ENCODE measurements at places on chromosomes 12 and 14. TPM values are rescaled to one million over a fixed set of nuclear protein-coding genes. Genes with fewer than 3 reads are reported as not detected.
A peak's percentile ranks its signal among the peaks of the same experiment; 100 is the strongest.

BMP4 gene
- total RNA-seq: 12.2 TPM

DNA sequence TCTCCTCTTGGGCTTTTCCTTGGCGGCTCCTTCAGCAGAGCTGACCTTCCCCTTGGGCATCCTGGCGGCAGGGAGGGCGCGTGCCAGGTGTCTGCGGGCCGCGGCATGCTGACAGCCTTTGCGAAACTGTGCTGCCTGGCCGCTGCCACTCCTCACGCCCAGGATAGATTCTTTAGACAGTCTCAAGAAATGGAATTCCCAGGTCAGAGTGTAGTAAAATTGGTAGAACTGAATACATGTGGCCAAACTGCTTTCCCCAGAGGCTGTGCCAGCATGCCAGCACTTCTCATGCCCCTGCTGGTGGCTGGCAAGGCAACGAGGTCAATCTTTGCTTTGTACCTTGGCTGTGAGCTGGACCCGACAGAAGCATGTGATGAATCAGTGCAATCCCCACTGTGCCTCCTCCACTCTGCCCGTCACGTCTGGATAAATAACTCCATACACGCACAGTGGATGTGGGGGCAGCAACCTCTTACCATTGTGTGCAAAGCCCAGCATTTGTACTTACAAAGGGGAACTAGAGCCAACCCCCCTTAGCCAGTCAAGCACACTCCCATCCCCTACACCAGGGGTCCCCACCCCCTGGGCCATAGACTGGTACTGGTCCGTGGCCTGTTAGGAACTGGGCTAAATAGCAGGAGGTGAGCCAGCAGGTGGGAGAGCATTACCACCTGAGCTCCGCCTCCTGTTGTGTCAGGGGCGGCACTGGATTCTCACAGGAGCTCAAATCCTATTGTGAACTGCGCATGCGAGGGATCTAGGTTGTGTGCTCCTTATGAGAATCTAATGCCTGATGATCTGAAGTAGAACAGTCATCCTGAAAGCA lies 90.9 kb downstream of the ACTN1 start:
- DNase-seq: no peak

IL23A gene
- total RNA-seq: 1.5 TPM

DNA sequence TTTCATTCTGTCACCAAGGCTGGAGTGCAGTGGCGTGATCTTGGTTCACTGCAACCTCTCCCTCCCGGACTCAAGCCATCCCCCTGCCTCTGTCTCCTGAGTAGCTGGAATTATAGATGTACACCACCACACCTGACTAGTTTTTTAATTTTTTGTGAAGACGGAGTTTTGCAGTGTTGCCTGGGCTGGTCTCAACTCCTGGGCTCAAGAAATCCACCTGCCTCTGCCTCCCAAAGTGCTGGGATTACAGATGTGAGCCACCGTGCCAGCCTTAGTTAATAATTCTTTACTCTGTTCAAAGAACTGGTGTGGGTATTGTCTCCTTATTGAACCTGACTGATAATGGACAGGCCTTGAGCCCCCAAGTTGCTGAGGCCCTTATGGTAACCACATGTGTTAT lies 10.4 kb upstream of the KRT7 start:
- no peak for DNase-seq

DNA sequence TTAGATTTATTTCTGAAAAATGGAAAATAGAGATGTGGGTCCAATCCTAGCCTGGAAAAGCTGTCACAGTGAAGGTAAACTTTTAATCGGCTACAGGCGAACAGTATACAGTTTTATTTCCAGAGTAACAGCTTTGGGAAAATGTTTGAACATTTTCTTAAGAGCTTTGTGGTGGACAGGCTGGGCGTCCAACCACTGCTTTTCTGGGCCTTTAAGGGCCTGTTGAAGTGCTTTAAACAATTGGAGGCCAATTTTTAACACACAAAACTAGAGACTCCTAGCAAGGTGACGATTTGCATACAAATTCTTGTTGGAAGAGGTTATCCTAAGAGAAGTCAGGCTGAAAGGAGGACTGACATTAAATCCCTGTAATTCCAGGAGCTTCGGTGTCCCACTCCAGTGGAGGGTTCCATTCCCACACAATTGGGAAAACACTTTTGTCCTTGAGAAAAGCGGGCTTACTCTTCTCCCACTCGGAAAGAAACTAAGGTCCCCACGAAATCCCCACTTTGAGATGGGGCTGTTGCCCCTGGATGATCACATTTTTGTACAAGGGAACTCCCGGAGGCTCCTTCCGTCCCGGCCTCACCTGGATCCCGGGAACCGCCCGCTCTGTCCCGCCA lies 26.9 kb downstream of the BCL11B start:
- no peak for DNase-seq

OAS3 gene
- 0.81 TPM for total RNA-seq

- DNase-seq: peak; percentile 51
These were observed 35.2 kb downstream of the RILPL1 start for GRCh38 chr12:123498126-123498825.

GRCh38 chr14:101402936-101403660 lies 158.2 kb upstream of the DIO3 start:
- no peak for DNase-seq

DNA sequence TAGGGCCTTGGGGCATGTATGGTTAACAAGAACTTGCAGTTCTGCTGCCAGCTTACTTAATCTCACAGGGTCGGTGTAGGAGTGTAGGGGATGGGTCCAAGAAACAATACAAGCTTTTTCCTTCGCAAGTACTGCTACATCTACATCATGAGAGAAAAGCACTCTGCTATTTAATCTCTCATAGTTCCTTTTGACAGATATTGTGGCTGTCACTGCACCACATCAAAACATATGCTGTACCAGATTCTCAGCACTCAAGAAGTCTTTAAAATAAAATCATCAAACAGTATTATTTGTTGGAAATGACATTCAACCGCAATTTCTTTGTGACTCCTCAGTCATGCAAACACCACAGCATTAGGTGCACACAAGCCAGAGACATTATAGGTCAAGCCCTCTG lies 215.5 kb upstream of the BMP4 start:
- no peak for DNase-seq

GRCh38 chr12:78057075-78057474 lies 226.4 kb downstream of the NAV3 start:
- DNase-seq: no peak

- no peak for DNase-seq
These were observed 35.3 kb downstream of the CD9 start for GRCh38 chr12:6235499-6235898.

DNA sequence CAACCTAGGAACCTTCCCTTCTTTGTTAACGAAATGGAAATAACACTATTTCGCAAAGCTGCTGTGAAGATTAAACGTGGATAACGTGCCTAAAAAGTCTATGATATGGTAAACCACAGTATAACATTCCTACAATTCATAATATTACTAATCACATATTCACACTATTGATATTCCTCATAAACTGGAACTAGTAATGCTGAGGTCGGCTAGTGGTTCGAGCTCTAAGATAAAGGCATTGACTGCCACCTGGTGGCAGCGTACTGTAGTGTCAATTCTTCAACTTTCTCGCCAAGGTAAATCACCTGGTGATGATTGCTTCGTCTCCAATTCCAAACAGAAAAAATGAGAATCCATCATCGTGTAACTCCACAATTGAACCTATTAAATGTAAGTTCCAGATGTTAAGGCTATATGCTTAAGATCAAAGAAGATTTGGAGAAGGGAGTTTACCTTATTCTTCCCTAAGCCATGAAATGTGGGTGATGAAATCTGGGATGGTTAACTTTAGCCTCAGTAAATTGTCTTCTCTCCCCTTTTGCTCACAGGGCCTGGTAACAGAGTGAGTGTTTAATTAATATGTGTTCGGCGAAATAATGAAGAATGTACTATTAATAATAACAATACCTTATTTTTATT lies 197.5 kb upstream of the TMEM132C start:
- peak; percentile 63 for DNase-seq

DNA sequence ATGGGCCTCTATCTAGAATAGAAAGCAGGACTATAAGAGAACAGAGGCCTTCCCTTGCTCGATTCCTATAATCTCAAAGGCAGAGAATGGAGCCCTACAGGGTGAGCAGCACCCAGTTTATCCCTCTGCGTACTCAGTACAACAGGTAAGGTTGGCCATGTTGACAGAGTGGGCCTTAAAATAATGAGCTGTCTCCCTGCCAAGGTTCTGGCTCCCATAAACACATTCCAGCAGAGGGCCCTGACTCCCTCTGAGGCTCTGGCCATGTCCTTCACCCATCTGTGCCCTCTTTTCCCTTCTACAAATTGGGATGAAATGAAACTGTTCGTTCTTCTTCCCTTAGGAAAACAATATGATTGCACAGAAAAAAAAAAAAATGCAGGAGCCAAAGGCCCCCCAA lies 16.9 kb upstream of the PNMA1 start:
- no peak for DNase-seq

PAPLN gene
- 6.9 TPM for total RNA-seq

DNA sequence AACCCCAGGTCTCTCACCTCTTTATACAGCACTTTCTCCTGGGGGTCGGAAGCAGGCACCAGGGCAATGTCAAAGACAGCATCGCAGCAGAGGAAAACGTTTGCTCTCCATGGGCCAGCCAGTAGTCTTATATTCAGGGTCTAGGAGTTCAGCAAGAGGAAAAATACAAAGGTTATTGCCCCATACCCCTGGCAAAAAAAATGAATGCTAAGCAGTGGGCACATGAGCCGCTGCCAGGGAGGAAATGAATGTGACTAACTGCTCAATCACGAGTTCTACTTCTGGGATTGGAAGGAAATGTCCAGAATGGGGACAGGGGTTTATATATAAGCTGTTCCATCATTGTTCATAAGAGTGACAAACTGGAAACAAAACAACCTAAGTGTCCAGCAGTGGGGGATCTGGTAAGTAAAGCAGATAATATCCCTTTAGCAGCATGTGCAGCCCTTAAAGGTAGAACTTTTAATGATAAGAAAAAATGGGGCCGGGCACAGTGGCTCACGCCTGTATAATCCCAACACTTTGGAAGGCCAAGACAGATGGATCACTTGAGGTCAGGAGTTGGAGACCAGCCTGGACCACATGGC lies 53.8 kb downstream of the PHETA1 start:
- DNase-seq: no peak

GRCh38 chr14:68631394-68632053 lies 161.3 kb downstream of the ZFP36L1 start:
- no peak for DNase-seq

DNA sequence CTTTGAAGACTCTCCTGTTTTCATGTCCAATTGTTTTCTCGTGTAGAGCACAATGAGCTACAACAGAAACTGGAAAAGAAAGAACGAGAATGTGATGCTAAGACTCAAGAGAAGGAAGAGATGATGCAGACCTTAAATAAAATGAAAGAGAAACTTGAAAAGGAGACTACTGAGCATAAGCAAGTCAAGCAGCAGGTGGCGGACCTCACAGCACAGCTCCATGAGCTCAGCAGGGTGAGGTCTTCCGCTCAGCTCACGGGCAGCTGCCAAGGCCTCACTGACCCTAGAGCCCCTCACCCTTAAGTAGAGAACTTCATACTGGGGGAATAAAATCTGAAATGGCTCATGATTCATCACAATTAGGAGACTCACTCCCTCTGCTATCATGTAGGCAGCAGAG lies 134.7 kb downstream of the GPR135 start:
- DNase-seq: no peak

SYT10 gene
- 0.70 TPM for total RNA-seq

Data from H9 (cell line).